ENCODE measurements at places on chromosomes 13 and 19.

DNA sequence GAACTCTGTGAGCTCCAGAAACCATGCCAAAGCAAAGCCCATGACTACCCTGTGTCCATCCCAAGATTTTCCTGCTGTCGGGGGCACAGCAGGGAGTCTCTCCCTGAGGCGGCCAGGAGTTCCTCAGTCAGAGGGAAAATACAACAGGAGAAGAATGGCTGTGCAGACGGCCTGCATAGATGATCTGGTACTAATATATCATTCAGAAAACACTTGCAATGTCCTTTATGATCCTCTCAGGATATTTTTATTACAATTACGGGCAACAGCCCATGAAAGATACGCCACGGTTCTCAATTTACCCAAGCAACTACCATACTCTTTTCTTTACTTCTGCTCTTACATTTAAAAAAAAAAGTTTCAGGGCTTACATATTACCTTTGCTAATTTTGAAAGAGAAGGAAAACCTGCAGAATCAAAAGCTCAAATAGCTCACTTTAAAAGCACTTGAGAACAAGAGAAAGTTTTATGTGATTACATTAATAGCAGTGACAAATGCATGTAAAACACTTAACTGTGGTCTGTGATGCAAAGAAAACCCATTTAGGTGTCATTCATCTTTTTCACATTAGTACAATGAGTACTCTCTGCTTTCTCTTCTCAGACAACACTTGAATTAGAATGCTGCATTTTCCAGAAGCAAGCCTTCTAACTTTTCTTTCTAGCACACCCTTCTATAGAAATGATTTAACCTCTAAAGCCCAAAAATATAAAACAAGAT is 460.8 kb downstream of the KLF5 start:
- DNase-seq = no peak

GRCh38 chr19:10510301-10510802 is 6.9 kb downstream of the S1PR5 start:
- no peak for DNase-seq

GRCh38 chr13:59144700-59145099 is 1019.0 kb downstream of the DIAPH3 start:
- no peak for DNase-seq

GRCh38 chr19:42693760-42694350 is 46.4 kb downstream of the PSG3 start:
- peak; percentile 9 for DNase-seq

DNA sequence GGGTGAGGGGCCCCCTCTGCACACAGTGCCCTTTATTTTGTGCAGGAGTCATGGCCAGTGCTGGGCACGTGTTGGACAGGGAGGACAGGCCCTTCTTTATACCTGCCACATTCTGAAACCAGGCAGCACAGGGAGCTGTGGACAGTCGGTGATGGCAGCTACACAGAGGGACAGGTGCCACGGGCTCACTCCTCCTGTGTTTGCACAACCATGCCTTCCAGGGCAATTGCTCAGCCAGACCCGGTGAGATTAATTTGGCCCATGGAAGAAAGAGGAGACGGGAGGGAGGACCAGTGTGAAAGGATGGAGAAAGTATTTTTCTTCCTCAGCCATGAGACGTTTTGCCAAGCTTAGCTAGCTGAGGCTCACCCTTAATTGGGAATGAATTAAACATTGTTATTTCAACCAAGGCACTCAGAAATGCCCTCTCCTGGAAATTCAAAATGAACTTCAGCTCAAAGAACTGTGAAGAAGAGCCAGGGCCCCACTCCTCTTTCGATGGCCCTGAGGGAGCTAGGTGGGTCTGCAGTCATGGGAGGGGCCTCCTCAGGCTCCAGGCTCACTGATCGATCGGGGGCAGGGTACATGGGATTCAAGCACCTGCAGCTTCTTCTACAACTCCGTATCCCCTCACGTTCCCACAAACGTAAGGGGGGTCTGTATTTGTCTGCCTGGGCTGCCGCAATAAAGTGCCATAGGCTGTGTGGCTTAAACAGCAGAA is 41.2 kb downstream of the SHISA2 start:
- no peak for DNase-seq
